ENCODE measurements at places on chromosomes 1 and 21.
A peak's percentile ranks its signal among the peaks of the same experiment; 100 is the strongest.

DNA sequence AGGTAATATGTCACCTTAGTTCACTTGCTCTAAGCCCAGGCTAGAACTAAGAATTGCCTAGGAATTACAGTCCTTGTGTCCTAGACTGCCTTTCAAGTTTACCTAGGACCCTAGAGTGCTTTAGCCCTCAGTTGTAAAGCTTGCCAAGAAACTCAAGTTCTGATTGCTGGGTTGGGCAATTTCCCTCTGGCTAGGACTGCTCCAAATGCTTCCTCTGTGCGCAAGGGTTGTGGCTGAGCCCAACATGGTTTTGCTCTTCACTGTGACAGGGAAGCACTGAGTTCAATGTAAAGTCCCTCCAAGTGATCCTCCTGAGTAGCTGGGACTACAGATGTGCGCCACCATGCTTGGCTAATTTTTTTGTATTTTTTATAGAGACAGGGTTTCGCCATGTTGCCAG lies 102.3 kb upstream of the NEK7 start:
- DNase-seq, result no peak

- peak; percentile 86 for DNase-seq
Observed at GRCh38 chr1:221856228-221857093, 114.6 kb upstream of the DUSP10 start.

GRCh38 chr1:212157252-212157651 lies 121.7 kb downstream of the DTL start:
- DNase-seq, result no peak

DNA sequence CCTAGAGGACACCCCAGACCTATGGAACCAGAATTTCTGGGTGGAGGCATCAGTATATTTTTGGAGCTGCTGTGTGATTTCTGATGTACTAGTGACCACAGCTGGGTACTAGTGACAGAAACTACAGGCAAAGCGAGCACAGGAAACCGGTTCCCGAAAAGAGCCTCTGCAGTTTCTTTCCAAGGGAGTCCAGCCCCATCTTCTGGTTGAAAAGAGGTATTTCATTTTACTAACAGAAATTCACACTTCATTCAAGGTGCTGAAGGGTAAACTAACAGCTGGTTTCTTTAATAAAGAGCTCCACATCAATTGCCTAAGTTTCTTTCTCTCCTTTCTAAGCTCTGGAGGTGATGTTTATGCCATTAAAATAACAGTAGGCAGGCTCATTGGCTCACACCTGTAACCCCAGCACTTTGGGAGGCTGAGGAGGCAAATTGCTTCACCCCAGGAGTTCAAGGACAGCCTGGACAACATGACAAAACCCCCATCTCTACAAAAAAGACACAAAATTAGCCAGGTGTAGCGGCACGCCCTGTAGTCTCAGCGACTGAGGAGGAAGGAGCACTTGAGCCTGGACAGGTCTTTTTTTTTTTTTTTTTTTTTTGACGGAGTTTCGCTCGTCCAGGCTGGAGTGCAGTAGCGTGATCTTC lies 22.0 kb downstream of the THAP3 start:
- DNase-seq, result peak; percentile 44

All from fibroblast of skin of abdomen (primary cell).